ENCODE measurements at places on chromosomes 2 and 18.

- no peak for DNase-seq
Measured at GRCh38 chr2:7280790-7281189, 363.6 kb downstream of the RNF144A start.

DNA sequence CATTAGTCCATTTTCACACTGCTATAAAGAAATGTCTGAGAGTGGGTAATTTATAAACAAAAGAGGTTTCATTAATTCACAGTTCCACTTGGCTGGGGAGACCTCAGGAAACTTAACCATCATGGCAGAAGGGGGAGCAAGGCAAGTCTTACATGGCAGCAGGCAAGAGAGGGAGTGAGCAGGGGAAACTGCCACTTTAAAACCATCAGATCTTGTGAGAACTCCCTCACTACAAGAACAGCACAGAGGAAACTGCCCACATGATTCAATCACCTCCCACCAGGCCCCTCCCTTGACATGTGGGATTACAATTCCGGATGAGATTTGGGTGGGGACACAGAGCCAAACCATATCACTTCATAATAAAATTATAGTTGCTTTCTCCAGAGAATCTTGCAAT is 365.5 kb upstream of the ID2 start:
- DNase-seq, result no peak

- no peak for DNase-seq
Measured at GRCh38 chr2:62964671-62965070, 86.0 kb upstream of the OTX1 start.

- no peak for DNase-seq
Measured at GRCh38 chr2:188902901-188903491, 71.2 kb upstream of the COL3A1 start.

GRCh38 chr2:173002751-173003541 is 72.7 kb upstream of the MAP3K20 start:
- no peak for DNase-seq

GRCh38 chr2:234858790-234859329 is 93.0 kb upstream of the SH3BP4 start:
- no peak for DNase-seq

- DNase-seq, result no peak
Measured at GRCh38 chr2:18578033-18578432, 11.3 kb downstream of the NT5C1B start.

DNA sequence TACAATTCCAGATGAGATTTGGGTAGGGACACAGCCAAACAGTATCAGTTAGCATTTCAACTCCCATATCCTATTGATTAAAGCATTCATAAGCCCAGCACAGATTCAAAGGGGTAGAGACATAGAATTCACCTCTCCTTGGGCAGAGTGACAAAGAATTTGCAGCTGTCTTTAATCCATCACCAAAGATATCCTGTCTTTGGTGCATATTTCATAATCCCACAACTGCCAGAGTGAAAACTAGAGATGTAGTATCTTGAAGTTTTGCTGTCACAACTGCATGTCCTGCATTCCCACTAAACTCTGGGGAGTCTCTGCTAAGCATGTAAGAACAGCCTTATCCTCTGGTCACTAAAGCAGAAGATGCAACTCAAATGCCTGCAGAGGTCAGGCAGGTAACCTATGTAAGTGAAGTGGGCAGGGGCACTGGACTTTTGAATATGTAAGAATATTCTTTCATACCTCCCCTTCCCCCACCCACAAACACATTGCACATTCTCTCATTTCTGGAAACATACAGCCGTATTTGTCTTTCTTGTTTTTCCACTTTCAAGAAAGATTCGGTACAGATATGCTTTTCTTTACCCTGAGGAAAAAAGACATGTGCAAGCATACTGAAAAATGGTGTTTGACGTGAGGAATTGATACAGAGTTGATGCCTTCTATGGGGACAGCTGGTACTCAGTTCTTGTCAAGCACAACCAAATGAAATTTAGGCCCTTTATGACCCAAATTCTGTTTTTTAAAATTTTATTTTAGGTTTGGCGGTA is 283.1 kb downstream of the SP3 start:
- DNase-seq, result no peak

DNA sequence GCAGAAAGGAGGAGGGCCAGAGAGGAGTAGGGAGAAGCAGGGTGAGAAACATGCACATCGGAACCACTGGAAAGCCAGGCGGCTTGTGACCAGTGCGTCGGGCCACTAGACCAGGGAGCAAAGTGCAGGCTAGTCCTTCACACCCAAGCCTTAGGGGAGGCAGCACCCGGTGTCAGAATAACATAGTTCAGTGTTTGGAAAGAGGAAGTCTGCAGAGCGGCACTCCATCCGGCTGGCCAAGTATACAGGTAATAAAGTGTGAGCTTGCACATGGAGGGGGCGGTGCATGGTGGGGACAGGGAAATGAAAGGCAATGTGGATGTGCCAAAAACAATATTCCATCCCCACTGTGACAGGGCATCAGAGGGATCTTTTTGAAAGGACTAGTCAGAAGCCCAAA is 69.7 kb downstream of the ZNF521 start:
- no peak for DNase-seq

DNA sequence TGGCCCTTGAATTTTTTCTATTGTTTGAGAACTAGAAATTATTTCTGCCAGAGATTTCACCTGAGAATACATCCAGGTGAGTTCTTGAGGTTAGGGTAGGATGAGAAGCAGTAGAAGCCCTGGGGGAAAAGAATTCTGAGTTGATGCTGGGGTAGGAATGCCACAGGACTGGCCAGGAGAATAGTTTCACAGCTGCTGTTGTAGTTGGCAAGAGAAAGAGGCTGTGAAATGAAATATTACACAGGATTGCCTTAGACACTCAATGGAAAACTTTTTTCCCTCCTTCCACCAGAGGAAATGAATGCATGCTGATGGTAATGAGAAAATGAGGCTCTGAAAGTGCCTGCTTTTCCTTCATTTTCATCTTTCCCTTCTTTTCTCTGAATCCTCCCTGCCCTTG is 54.6 kb downstream of the PRKCE start:
- no peak for DNase-seq

DNA sequence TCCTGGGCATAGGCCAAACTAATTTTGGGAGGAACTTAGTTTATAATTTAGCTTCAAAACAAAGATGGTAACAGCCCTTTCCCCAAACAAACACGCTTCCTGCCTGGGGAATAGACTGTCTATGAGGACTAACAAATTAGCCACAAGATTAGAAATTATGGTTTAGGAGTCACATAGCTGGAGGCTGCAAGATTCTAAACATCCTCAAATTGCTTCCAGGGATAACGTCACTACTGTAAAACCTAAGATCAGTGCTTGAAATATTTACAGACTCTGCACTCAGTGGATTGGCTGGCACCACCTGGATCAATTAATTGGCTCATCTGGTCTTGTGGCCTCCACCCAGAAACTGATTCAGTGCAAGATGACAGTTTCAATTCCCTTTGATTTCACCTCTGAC is 118.0 kb upstream of the TACR1 start:
- DNase-seq, result no peak

- no peak for DNase-seq
Measured at GRCh38 chr2:234025466-234025865, 25.0 kb upstream of the SPP2 start.

All from H54 (cell line).